ENCODE measurements at places on chromosomes 1 and 21.

DNA sequence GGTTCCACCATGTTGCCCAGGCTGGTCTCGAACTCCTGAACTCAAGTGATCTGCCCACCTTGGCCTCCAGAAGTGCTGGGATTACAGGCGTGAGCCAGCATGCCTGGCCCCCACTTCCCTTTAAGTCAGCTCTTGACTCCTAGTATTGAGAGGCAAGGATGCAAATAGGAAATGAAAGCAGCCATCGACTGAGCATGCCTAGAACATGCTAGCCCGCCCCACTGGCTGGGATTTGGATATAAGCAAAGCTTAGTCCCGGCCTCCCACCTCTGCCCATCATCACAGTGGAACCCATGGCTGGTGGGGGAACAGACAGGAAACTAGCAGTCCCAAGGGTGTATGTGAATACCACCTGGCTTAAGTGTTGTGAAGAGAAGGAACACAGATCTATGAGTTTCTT, 10.5 kb downstream of the C1orf167 start:
- peak; percentile 75 for DNase-seq

GRCh38 chr1:18535391-18536210, 54.9 kb downstream of the KLHDC7A start:
- DNase-seq: no peak

- DNase-seq: no peak
Observed at GRCh38 chr1:24919791-24920532, 10.1 kb downstream of the RUNX3 start.

DNA sequence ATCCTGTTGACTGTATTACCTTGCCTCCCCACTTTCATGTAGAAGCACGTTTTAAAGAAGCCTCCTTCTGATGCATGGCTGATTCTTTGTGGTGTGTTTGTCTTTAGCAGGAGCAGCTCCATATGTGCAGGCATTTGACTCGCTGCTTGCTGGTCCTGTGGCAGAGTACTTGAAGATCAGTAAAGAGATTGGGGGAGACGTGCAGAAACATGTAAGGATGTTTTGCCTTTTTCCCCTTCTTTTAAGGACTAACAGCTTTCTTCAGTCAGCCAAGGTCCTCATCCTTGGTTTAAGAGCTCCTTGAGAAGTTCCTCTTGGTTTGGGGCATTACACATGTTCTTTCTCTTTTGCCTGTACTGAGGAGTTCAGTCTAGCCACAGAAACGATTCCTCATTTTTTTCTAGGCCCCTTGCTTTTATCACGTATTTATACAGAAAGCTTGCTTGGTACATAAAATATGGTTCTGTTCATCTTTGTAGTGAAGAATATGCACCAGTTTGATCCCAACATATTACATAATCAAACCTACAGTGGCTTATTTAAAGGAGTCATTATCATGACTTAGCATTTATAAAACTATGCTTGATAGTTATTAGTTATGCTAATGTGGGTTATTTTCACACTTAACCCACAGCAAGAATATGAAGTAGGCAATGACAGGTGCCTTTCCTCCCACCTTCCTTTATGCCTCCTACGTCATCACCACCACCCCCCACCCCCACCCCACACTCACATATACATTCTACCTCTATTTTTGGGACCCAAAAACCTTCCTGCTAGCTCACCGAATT, 19.6 kb downstream of the CAP1 start:
- DNase-seq: peak; percentile 58

- DNase-seq: no peak
Observed at GRCh38 chr1:245864872-245865271, 642.2 kb downstream of the SMYD3 start.

DNA sequence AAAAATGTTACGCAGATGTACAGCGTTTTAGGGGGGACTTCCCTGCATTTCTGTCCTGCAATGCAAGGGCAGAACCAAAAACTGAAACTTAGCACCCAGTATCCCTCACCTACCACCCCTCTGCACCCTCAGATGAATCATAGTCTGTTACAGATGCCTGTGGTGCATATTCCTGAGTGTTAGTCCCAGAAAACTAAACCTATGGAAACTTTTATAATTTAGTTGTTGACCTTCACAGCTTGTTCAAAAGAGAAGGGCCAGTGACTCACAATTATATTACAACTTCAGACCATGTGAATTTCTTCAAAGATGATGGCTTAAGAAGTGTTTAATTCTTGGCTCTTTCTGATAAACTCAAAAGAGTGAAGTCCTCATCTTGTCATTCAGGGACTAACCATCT, 5.8 kb downstream of the PTGER3 start:
- no peak for DNase-seq

GRCh38 chr1:20342294-20343148, 51.8 kb downstream of the VWA5B1 start:
- no peak for DNase-seq

- DNase-seq: peak; percentile 69
Observed at GRCh38 chr1:161307230-161307768, 2.5 kb downstream of the MPZ start.

- peak; percentile 10 for DNase-seq
Observed at GRCh38 chr1:235270625-235271024, 57.4 kb downstream of the ARID4B start.

GRCh38 chr21:28018741-28019669, 973.7 kb downstream of the LTN1 start:
- no peak for DNase-seq

DNA sequence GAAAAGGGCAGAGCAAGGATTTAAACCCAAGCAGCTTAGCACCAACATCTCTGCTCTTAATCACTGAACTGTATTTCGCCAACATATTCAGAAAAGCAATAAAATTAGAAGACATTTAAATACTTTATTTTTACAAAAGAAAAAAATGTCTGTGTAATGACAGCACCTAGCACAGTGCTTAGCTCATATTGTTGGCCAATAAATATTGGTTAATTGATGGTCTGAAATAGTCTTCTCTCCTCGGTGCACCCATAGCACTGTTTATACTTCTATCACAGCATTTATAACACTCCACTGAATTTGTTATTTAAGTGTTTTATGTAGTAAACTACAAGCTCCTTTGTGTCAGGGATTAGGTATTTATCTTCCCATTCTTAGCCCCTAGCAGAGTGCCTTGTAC, 70.9 kb upstream of the PLPPR4 start:
- DNase-seq: no peak

DNA sequence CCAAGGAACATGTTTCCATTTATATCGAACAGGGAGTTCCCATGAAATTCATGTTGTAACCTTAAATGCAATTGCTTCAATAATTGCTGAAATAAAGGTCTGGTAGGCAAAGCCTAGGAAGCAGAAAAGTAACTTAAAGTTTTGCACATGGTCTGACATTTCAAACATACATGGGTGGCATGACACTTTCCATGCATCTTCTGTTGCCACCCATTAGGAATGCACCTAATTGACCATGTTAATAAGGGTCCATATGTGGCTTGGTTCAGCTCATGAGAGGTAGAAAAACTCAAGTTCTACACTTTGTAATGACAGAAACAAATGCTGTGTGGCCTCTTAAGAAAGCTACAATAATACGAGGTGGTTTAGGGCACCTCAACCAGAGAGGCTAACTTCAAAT, 72.0 kb upstream of the GORAB start:
- DNase-seq: no peak

- DNase-seq: no peak
Observed at GRCh38 chr1:33502726-33503125, 30.3 kb downstream of the ZSCAN20 start.

GRCh38 chr1:201877877-201878401, 10.8 kb upstream of the SHISA4 start:
- DNase-seq: peak; percentile 20

DNA sequence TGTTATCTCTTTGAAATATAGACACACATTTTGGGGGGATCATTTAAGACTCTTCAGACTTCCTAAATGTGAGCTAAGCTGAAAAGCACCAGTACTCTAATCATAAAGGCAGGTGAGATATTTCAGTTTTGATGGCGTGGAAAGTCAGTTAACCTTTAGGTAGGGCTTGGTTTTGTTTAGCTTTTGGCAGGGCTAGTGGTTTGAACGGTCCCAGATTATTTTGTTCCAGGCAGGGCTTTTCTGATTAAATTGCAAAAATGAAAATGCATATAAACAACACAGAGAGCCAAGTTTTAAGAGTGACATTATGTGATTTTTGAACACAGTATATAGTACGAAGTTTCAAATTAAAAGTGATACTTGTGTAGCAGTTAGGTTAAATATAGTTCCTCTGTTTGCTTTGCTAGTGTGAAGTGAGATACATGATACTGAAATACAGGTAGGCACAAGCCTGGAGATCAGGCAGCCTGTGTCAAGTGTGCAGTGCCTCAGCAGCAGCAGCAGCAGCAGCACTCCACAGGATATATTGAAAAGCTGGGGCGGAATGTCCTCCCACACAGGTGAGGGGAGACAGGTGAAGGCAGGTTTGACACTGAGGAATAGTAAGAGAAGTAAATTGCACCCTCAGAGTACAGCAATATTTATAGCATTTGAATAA, 47.4 kb downstream of the CAMTA1 start:
- DNase-seq: no peak

DNA sequence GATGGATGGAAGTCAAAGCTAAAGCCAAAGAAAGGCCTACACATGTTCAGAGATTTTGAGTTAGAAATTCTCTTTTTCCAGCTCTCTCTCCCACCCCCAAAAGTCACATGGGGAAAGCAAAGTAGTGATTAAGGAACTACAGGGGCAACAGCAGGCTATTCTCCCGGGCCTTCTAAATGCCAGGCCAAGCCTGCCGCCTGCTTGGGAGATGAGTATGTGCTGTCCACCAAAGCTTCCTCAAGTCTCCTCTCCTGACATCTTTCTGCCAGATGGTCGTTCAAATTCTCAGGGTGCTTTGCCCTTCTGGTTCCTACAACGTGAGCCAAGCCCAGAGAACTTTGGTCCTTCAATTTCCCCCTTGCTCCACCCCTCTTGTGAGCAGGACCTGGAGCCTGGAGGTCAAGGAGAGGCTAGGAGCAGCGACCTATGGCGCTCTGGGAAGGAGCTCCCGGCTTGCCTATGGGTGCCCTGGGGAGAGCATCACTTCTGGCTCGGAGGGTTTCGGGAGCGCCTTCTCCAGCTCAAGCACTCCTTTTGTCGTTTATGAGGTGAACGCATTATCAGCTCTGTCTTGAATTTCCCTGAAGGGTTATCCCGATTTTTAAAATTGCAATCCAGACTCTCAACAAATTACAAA, 4.4 kb upstream of the PRRX1 start:
- DNase-seq: no peak

DNA sequence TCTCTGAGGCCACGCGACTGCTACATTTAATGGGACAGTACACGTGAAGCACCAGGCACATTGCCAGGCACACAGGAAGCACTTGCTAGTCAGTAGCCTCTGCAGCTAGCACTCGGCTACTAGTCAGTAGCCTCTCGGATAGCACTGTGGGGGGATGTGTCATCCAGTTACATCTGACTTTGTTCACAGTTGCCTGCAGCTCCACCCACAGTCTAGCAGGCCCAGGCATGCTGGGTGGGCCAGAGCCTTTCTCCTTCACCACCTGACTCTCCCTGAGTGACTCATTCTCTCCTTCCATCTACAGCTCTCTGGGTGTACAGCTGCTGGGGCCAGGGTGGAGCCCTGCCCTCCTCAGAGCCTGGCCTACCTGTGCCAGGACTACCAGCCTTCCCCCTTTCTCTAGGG, 51.5 kb downstream of the PTPRF start:
- DNase-seq: peak; percentile 10

DNA sequence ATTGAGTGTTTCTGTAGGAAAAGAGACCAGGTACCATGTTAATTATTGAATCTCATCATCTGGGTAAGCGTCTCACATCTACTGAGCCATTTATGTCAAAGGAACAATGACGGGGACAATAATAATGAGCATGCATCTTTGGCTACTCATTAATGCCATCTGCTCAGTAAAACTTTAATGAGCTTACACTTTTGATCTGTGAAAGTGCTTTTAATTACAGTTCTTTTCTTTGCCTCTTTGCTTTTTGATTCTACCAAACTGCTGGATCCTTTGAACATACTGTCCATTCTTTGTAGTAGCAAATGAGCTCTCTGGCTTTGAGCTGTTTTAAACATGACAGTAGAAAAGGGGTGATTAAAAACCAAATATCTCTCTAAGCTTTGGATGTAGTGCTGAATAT, 181.2 kb upstream of the IVNS1ABP start:
- no peak for DNase-seq

- DNase-seq: no peak
Observed at GRCh38 chr1:92029241-92029922, 403 bp upstream of the EPHX4 start.

DNA sequence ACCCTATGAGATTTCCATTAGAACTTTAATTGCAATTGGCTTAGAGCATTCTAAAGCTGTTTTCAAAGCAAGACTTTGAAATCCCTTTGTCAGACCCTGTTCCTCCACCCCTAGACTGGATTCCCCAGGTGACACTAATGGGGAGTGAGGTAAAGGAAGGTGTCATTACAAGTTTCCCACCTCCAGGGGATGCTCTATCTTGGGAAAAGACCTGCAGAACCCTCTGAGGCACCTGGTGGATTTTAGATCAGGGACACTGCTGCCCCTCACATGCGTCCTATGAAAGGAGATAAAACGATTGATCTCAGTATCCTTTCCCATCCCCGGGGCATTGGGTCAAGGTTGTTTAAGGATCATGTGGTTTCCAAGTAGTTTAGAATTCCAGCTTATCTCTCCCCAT, 80.3 kb upstream of the RGS4 start:
- no peak for DNase-seq

DNA sequence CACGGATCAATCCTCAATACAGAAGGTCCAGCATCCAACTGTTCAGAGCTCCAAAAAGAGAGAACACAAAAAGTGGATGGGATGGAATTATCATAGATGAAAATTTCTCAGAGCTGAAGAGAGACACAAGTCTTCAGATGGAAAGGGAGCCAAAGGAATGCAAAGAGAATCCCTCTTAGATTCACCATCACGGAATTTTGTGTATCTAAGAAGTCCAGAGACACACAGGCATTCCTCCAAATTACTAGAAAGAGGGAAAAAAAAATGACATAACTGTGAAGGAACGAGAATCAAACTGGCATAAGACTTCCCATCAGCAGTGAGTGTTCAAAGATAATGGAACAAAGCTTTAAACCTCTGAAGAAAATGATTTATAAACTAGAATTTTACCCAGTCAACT, 101.2 kb downstream of the ZSCAN20 start:
- DNase-seq: no peak

GRCh38 chr21:39661740-39662139, 49.0 kb downstream of the B3GALT5 start:
- DNase-seq: no peak

DNA sequence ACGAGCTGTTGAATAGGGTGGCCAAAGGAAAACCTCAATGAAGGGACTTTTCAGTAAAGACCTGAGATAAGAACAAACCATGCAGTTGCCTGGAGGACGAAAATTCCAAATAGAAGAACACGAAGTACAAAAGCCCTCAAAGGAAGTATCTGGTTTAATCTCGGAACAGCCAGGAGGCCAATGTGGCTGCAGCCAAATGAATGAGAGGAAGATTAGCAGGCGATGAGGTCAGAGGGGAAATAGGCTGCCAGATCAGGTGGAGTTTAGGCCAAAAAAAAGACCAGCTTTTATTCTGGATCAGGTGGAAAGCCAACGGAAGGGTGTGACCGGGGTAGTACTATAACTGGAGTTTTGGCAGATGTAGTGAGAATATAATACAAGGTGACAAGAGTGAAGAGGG, 43.7 kb downstream of the SRSF11 start:
- no peak for DNase-seq

All from MV-4-11 (cell line).